ENCODE measurements at places on chromosomes 12 and 14.
A peak's percentile ranks its signal among the peaks of the same experiment; 100 is the strongest.

DNA sequence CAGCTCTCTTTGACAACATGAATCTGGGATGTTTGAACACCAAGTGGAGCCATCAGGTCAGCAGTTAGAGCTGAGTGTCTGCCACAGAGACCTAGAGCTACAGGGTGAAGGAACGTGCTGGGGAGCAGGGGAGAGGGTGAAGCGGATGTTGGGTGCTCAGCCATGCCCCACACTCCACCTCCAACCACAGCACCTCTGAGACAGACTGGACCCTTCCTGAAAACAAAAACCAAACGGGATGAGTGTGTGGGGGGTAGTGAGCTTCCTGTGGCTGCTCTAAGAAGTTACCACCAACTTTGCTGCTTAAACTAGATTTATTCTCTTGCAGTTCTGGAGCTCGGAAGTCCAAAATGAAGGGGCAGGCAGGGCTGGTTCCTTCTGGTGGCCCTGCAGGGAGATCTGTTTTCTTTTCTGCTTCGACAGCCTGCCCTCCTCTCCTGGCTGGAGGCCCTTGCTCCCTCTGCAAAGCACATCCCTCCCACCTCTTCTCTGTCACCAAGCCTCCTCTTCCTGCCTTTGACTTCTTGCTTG lies 5.6 kb upstream of the GOLGA3 start:
- peak; percentile 24 for DNase-seq

DNA sequence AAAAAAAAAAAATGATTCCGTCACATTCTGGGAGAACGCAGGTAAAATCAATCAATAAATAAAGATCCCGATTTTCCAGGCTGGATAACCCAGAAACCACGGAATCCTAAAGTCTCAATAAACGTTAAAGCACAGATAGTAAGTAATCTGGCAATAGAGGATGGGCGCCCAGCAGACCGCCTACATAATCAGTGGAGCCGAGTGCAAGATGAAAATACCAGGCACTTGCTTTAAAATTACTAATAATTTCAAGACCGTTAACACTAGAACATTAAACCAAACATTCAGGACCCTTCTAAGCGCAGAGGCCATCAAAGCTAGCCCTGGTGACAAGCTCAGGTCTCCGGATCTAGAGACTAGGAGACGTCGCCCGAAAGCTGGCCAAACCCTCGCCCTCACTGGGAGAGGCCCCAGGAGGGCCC lies 1.2 kb upstream of the DCAF11 start:
- DNase-seq = no peak

DNA sequence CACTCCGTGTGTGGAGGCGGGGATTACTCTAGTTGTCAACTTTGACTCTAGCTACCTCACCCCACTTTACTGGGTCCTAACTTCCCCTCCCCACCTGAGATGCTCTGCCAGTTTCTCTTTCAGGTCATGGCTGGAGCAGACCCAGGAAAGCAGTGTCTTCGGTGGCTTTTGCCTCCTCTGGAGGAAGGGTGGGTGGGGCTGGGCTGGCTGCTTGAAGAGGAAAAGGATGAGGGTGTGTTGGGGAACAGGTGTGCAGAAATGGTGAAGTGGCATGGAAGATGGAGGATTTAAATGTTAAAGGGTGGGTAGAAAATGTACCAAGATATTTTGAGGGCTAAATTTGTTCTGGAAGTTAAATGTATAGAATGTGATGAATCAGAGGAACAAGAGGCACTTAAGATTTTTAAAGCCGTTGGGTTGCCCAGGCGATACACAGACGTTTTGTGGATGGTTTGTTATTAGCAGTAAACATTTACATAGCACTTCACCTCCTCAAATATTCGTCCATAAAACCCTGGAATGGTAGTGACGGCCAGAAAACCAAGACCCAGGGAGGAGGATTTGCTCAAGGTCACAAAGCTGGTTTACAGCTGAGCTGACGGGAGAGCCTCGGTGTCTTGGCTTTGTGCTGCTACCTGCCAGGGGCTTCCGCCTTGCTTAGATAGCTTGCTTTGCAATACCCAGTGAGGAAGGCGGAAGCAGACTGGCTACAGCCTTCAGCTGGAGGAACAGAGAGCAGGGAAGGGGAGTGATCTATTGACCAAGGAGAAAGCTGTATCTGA lies 72.2 kb upstream of the PRMT8 start:
- DNase-seq = no peak

DNA sequence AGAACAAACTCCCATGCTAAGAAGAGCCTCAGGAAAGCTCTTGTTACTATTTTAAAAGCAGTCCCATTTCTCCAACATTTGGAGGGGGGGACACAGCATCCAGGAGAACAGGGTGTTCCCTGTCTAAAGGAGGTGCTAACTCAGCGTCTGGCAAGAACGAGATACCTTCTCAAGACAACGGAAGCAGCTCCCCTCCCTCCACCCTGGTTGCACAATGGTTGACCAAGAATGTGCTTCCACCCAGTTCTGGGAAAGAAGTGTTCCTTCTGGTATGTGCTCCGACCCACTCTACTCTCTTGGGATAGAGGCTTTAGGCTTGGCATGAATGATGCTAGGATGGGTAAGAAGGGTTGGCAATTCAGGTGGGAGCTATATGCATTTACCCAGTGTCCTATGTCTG lies 1.5 kb upstream of the KRT6A start:
- no peak for DNase-seq

DNA sequence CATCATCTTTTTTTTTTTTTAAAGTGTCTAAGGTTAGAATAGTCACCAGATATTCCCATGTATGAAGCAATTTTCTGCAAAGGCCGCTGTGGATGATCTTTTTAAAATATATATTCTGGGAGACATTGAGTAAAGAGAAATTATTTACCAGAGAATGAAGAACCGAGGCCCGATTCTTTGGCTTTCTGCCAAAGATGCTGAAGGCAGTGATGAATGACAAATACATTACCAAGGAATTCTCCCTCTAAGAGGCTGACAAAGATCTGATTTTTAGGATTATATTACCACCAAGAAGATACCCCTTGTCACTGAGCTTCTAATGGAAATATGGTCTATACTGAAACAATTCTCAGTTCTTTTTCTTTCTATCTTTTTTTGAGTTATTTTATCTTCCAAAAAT lies 336.8 kb downstream of the NAV3 start:
- DNase-seq = no peak

GRCh38 chr14:49768301-49769121 lies 558 bp downstream of the KLHDC2 start:
- peak; percentile 76 for DNase-seq

DNA sequence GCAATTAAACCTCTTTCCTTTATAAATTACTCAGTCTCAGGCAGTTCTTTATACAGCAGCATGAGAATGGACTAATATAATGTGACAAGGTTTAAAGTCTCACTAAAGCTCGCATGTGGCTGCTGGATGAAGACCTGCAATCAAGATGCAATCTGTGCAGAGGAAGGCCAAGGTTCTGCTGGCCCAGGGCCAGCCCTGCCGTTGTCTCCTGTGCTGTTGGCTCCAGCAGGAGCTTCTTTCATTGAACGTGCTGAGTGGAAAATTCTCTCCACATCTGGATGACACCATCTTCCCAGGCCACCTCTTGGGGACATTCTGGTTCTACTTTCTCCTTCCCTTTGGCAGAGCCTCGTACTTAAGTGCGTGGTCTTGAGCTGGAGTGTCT lies 742.2 kb downstream of the VRK1 start:
- DNase-seq = no peak

DNA sequence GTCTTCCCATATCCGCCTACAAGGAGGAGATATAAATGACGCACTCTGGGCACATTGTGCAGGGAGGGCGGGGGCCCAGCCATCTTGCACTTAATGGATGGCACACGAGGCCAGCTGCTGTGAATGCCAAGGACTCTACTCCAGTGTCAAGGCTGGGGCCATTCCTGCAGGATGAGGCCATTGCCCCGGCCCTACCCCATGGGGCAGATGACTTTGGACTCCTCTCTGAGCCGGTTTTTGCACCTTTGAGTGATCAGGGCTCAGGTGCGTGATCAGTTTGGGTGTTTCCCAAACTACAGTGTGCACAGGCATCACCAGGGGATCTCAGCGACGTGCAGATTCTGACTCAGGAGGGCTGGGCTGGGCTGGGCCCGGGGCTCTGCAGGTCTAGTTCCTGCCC lies 16.1 kb downstream of the MMAB start:
- no peak for DNase-seq

- DNase-seq = no peak
Measured at GRCh38 chr12:49872781-49873181, 29.9 kb upstream of the BCDIN3D start.

- DNase-seq = no peak
Measured at GRCh38 chr12:5789469-5789968, 155.5 kb downstream of the ANO2 start.

- no peak for DNase-seq
Measured at GRCh38 chr12:132063491-132063890, 80.6 kb downstream of the DDX51 start.

DNA sequence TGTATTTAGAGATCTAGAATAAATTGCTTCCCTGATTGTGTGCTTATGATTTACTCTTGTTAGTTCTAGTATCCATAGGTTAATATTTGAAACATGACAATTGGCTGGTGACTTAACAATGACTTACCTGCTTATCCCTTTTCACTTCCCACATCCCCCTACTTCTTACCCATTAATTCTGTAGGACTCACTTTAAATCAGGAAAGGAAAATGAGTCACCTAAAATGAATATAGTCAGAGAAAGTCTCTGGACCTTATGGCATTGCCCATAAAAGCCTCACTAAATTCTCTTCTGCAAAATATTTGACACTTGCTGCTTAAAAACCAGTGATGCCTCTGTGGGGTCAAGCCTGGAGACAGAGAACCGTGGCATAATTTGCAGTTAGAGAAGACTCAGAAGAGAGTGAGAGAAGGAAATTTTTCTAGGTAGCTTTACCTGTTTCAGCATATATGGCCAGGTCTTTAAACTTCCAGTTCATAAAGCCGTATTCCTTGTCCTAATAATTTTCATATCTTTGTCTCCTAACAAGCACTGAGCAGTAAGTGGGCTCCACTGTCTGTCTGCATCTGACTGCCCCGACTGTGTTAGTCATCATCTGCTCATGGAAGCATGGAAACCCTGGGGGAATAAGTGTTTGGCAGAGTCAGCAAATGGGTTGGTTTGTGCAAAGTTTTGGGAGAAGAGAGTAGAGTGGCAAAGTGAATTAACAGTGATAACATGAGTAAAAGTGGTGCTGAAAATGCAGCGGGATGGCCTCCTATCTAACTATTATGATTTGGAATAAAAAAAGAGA lies 294.4 kb downstream of the AKAP6 start:
- DNase-seq = no peak

DNA sequence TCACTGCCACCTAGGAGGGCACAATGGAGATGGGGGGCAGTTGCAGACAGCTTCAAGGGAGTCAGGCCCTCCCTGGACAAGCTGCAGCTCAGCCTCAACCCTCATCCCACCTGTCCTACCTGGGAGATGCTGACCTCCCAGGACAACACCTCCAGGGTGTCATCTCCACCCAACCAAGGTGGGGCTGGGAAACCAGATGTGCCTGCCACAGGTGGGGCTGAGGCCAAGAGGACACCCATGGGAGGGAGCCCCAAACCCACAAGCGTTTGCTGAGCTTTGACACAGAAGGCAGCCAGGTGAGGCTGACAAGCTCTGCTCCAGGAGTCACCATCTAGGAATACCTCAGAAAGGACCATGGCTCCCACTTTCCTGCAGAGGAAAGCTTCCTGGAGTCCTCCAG lies 31.5 kb downstream of the ZFP36L1 start:
- no peak for DNase-seq

DNA sequence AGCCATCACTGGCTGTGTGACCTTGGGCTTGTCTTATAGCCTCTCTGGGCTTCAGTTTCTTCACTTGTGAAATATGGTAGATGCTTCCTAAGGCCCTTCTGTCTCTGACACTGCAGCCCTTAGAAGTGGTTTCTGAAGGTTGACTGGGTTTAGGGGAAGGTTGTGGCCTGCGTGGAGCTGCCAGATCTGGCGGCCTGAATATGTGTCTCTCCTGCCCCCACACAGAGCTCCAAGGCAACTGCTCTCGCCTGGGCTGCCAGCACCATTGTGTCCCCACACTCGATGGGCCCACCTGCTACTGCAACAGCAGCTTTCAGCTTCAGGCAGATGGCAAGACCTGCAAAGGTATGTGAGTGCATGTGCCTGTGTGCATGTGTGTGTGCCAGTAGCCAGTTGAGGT lies 4.0 kb downstream of the LRP1-AS start:
- DNase-seq = no peak

GRCh38 chr14:80906336-80906735 lies 35.2 kb downstream of the CEP128 start:
- DNase-seq = no peak

DNA sequence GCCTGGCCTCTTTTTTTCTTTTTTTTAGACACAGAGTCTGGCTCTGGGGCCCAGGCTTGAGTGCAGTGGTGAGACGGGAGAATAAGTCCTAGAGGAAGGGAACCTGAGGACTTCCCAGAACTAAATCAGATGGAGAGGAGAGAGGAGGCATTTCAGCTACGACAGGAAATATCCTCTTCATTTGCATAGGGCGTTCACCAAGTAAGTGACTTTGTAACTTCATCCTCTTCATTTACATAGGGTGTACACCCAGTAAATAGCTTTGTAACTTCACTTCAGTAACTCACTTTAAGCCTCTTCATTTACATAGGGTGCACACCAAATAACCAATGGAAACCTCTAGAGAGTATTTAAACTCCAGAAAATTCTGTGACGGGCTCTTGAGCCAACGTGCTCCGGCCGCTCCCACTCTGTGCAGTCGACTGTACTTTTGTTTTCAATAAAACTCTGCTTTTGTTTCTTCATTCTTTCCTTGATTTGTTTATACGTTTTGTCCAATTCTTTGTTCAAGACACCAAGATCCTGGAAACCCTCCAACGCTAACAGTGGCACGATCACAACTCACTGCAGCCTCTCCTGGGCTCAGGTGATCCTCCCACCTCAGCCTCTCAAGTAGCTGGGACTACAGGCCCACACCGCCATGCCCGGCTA lies 21.4 kb upstream of the ANKRD9 start:
- no peak for DNase-seq

GRCh38 chr14:97061198-97061597 lies 264.0 kb downstream of the VRK1 start:
- no peak for DNase-seq

Measured in stimulated activated CD4-positive, alpha-beta T cell treated with anti-CD3 and anti-CD28 coated beads, Interleukin-12 subunit alpha, Interleukin-12 subunit beta, amount 100 ng/mL, for 48 hours (primary cell).